Lung (tissue), 17 donors: ENCODE measurements at places on chromosomes 3 and 15.

DNA sequence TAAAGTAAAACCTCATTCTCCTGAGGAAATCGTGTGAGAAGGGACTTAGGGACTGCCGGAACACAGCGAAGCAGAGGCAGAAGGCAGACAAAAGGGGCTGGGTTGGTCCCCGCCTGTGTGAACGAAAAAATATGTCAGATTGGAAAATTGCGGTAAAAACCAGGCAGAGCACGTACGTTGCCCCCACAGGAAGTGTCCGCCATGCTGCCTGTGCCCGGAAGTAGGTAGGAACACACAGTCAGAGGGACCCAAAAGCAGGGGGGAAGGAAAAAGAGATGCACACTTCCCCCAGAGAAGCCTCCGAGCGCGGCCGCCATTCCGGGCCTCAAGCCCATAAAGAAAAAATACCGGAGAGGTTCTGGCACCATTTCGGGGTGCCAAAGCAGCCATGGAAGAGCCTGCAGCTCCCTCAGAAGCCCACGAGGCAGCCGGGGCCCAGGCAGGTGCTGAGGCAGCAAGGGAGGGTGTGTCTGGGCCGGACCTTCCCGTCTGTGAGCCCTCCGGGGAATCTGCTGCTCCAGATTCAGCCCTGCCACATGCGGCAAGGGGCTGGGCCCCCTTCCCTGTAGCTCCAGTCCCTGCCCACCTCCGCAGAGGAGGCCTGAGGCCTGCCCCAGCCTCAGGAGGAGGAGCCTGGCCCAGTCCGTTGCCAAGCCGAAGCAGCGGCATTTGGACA lies at the start of gene MKRN3:
TSS of gene MKRN3 (plus strand) at position 280 of the 676 bp plus-strand sequence. CDS start at position 389, 109 bp downstream.
- peak; percentile 62 for DNase-seq

- no peak for DNase-seq
Observed at GRCh38 chr15:22236469-22236868, 156.1 kb downstream of the OR4M2 start.

DNA sequence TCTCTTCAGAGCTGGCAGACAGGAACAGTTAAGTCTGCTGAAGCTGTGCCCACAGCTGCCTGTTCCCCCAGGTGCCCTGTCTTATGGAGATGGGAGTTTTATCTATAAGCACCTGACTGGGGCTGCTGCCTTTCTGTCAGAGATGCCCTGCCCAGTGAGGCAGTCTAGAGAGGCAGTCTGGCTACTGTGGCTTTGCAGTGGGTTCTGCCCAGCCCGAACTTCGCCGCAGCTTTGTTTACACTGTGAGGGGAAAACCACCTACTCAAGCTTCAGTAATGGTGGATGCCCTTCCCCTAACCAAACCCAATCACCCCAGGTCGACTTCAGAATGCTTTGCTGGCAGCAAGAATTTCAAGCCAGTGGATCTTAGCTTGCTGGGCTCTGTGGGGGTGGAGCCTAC lies 91.2 kb downstream of the SLC25A26 start:
- DNase-seq: no peak

DNA sequence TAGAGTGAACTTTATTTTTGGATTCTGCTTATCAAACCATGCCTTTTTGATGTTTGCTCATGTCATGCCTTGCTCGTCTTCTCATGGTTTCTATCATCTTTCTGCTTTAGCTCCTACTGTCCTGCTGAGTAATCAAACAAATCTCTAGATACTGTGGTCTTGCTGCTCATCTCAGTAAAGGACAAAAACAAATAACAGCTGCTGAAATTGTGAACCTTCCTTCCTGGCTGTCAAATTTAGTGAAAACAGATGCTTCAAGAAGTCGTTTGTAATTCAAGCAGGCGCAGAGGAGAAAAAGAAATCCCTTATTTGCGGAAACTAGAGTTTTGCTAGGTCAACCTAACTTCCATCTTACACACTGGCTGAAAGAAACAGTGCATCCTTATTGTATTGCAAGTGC lies 616.1 kb upstream of the ALCAM start:
- DNase-seq: no peak

- no peak for DNase-seq
Observed at GRCh38 chr3:40713306-40713705, 188.5 kb downstream of the ZNF621 start.

DNA sequence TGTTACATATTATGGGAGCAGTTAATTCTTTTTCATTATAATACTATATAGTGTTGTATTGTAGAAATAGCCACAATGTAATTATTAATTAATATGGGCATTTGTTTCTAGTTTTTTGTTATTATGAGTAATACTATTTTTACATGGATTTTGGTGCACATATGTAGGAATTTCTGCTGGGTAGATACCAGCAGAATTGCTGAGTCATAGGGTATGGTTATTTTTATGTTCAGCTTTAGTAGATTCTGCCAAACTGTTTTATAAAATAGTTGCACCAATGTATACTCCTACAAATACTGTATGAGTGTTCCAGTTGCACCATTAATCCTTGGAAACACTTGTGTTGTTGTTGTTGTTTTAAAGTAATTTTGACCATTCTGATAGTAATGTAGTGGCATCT lies 91.5 kb downstream of the SH3GL3 start:
- no peak for DNase-seq

DNA sequence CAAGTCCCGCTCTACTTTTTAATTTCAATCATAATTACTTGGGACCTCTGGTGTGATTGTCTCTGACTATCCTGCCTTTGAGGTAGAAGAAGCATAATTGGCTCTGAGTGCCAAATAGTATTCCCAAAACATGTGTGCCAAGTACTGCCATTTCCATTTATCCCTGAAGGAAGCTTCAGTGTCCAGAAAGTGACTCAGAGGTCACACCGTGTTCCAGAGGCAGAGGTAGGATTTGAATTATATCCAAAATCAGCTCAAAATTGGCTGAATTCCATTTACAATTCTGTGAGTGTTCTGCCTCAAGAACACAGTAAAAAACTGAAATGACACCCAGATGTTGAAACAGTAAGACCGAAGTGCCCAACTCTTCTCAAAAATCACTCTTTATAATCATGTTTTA lies 255.3 kb downstream of the RSL24D1 start:
- no peak for DNase-seq

- DNase-seq: no peak
Observed at GRCh38 chr15:71335591-71335990, 220.3 kb downstream of the THSD4 start.

- DNase-seq: no peak
Observed at GRCh38 chr3:30721314-30721634, 114.9 kb downstream of the TGFBR2 start.
